ENCODE measurements at places on chromosomes 5 and 9. TPM values are rescaled to one million over a fixed set of nuclear protein-coding genes. Genes with fewer than 3 reads are reported as not detected.

- DNase-seq: no peak
Measured at GRCh38 chr9:122619996-122620395, 5.5 kb downstream of the OR1Q1 start.

GRCh38 chr9:131622523-131622922, 77.2 kb downstream of the PRRT1B start:
- no peak for DNase-seq

GRCh38 chr9:80957801-80958200, 731.5 kb downstream of the TLE1 start:
- DNase-seq: no peak

- no peak for DNase-seq
Measured at GRCh38 chr5:97019435-97020117, 83.7 kb downstream of the LNPEP start.

CA9 gene
- 4.3 TPM for total RNA-seq

GRCh38 chr9:32265037-32265436, 119.4 kb upstream of the ACO1 start:
- no peak for DNase-seq

ZNF608 gene
- 13.2 TPM for total RNA-seq

DNA sequence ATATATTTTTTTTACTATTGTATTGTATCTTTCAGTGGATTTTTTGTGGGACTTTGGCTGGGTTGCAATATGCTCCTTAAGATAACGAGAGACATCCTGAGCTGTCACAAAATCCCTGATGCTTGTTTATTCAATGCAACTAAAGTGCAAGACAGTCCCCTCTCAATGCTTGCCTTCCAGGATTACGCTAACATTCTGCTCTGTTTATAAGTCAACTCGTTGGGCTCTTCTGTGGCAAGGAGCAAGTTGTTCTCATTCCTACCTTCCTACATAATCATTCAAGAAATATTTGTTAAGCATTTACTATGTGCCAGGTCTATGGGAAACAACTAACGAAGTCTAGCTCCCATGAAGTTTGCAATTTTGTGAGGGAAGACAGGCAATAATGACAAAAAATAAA, 40.4 kb downstream of the JAKMIP2 start:
- DNase-seq: no peak

GRCh38 chr5:108432024-108432423, 50.1 kb upstream of the FBXL17 start:
- DNase-seq: no peak

- peak; percentile 86 for DNase-seq
Measured at GRCh38 chr5:65809817-65810531, 88.0 kb downstream of the NLN start.

GRCh38 chr9:33468215-33468730, 5.5 kb downstream of the NOL6 start:
- peak; percentile 50 for DNase-seq

FOXE1 gene
- total RNA-seq: not detected

- no peak for DNase-seq
Measured at GRCh38 chr5:159345861-159346260, 15.6 kb upstream of the IL12B start.

GRCh38 chr9:83431101-83432060, 106.8 kb downstream of the FRMD3 start:
- peak; percentile 57 for DNase-seq

Measured in aorta (tissue), 5 donors.